ENCODE measurements at places on chromosomes 12 and 14.

DNA sequence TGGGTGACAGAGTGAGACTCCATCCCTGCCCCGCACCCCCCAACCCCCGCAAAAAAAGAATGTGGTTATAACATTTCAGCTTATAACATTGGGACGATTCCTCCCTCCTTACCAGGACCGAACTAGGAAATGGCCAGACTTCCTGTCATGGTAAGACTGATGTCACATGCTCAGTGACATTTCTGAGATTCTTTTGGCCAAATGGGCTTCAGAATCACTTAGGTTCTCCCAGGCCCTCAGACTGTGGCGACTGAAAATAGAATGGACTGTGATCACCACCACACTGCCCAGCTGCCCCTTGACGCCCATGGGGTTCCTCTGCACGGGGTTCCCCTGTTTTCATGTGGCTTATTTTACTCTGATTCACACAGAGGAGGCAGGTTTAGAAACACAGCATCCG lies 115.0 kb upstream of the EVL start:
- H3K4me3 ChIP-seq = no peak overlapping the region
- no peak overlapping the region for H3K27ac ChIP-seq
- H3K27me3 ChIP-seq = no peaks in the 10 kb centered on the region
- no peaks in the 10 kb centered on the region for H3K4me1 ChIP-seq

DNA sequence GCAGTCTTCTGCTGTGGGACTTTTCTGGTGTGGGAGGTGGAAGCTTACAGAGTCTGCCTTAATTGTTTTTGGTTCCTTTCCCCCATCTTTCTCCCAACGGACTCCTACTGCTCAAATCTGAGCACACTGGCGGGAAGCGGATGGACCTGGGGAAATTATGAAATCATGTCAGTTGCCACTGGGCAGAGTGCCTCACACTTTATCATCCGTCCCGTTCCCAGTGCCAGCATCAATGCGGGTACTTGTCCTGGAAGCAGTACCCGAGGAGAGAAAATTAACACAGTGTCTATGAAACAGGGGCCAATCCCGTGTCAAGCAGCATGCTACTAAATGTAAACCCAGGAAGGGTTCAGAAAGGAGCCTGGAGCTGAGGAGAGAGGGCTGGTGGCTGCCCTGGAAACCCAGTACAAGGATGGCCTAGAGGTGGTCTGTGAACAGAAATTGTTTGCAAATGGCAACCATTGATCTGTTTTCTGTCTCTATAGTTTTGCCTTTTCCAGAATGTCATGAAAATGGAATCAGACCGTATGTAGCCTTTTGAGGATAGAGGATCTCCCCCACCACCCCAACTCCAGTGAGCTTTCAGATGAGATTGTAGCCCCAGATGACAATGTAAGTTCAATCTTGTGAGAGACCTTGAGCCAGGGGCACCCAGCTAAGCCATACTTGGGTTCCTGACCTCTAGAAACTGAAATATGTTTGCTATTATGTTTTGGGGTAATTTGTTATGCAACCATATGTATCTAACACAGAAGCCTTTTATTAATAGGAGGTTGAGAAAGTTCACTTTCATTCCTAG lies 908 bp upstream of the CDKL1 start:
- H3K4me1 ChIP-seq = peaks cover 6% of the 10 kb centered on the region
- no peak overlapping the region for H3K27ac ChIP-seq
- H3K27me3 ChIP-seq = no peaks in the 10 kb centered on the region
- H3K36me3 ChIP-seq = no peaks in the 10 kb centered on the region
- peak overlapping the region; percentile 68 for H3K4me3 ChIP-seq
- no peak for DNase-seq

DNA sequence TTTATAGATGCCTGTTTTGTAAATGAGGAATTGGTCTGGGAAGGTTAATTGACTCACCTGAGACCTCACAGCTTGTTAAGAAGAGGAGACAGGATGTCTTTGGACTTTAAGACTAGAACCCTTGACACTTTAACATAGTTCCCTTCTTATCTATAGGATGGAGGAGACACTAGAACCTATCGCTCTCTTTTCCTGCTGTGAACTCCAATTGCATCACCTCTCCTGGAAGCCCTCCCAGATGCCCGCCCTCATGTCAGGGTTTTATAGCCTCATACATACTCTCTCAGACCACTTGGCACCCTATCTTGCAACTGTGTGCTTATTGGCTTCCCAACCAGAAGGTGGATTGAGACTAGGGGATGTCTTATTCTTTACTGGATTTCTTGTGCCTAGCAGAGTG lies 2.5 kb upstream of the CTDSP2 start:
- no peaks in the 10 kb centered on the region for H3K36me3 ChIP-seq
- H3K27me3 ChIP-seq = no peaks in the 10 kb centered on the region
- no peak overlapping the region for H3K4me3 ChIP-seq
- H3K27ac ChIP-seq = no peak overlapping the region
- DNase-seq = no peak

- no peaks in the 10 kb centered on the region for H3K4me1 ChIP-seq
- H3K27me3 ChIP-seq = no peaks in the 10 kb centered on the region
- no peaks in the 10 kb centered on the region for H3K36me3 ChIP-seq
- DNase-seq = peak; percentile 95
- peak overlapping the region; percentile 86 for H3K4me3 ChIP-seq
These were observed 129.0 kb downstream of the ASCL4 start for GRCh38 chr12:107903341-107904061.

GRCh38 chr12:130162267-130162666 lies at the start of gene FZD10:
Gene FZD10, plus strand, starts transcription at chr12:130162464. Its CDS starts 479 bp downstream, at chr12:130162943.
- peaks cover 75% of the 10 kb centered on the region for H3K27me3 ChIP-seq
- H3K4me3 ChIP-seq = peak within 1 kb of the TSS; percentile 61
- peaks cover 6% of the 10 kb centered on the region for H3K4me1 ChIP-seq
